ENCODE measurements at places on chromosomes 16 and 17.

DNA sequence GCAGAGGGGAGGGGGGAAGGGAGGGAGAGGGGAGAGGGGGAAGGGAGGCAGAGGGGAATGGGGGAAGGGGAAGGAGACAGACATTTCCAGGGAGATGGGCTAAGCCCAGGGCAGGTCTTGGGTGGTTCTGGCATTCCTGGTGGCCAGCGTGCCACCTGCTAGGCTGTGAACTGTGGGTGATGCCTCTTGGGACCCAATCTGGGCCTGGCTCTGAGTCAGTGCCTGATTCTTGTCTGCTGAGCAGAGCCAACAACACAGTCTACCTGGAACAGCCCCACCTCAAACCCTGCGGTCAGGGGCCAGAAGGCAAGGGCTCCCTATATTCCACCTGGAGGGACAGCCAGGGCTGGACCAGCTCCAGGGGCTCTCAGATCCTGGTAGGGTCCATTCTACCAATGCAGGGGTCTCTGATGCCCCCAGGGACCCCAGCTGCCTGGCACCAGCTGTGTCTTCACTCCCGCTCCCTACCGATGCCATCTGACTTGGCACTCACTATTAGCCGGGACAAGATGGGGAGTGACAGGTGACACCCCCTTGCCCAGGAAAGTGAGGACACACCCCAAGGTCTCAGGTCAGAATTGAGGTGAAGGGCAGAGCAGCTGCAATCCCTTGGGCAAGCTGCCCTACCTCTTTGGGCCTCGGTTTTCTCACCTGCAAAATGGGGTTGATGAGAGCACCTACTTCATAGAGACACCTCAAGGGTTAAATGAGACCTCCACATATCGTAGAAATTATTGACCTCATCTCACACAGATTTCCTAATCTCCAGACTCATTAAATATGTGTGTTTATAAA is 87.2 kb downstream of the LITAF start:
- DNase-seq, result no peak

DNA sequence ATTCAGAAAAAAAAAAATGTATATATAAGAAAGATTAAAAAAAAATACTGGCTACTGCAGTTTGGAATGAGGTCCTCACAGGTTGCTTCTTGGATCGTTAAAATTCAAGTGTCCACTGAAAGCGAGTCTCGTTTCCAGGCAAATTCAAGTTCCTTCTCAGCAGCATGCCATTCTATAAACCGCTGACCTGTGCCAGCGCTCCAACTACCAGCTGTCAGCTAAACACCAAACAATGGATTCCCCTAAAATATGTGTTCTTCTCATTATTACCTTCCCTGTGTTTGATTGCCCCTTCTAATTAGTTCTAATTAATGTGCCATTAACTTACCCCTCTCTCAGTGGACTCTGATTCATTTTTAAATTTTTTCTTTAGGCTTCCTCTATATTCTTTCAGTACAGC is 92.4 kb downstream of the DNAH9 start:
- no peak for DNase-seq

DNA sequence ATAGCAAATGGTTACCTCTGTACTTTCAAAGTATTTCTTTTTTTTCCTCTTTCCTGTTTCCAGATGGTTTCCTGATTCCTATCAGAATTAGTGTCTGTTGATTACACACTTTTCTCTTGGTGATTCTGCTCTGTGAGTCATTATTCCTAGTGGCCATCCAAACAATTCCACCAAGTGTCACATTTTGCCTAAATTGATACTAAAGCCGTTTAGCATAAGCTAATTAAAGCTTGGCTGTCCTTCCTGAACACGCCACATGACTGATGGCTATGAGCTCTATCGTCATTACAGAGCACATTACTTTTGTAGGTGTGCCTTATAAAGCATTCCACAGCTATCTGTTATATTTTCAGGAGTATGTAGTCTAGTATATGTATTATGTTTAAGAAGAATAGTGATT is 671.2 kb downstream of the CDH8 start:
- DNase-seq, result no peak

- DNase-seq, result no peak
Measured at GRCh38 chr16:27199736-27200135, 3.6 kb upstream of the KDM8 start.

- DNase-seq, result no peak
Measured at GRCh38 chr17:69067274-69068047, 6.7 kb upstream of the ABCA9 start.

DNA sequence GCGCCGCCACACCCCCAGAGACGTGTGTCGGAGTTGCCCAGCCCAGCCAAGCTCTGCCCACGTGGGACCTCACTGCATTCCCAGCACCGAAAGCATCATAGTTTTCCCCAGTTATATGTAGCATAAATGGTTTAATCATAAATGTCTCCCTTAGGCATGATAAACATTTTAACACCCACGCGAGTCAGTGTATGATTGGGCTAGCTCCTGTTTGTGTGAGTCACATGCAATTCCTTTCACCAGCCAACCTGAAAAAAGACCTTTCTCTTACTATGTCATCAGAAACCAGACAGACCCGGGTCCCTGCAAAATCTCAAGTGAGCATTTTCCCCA is 9.2 kb downstream of the TAF1C start:
- DNase-seq, result no peak

DNA sequence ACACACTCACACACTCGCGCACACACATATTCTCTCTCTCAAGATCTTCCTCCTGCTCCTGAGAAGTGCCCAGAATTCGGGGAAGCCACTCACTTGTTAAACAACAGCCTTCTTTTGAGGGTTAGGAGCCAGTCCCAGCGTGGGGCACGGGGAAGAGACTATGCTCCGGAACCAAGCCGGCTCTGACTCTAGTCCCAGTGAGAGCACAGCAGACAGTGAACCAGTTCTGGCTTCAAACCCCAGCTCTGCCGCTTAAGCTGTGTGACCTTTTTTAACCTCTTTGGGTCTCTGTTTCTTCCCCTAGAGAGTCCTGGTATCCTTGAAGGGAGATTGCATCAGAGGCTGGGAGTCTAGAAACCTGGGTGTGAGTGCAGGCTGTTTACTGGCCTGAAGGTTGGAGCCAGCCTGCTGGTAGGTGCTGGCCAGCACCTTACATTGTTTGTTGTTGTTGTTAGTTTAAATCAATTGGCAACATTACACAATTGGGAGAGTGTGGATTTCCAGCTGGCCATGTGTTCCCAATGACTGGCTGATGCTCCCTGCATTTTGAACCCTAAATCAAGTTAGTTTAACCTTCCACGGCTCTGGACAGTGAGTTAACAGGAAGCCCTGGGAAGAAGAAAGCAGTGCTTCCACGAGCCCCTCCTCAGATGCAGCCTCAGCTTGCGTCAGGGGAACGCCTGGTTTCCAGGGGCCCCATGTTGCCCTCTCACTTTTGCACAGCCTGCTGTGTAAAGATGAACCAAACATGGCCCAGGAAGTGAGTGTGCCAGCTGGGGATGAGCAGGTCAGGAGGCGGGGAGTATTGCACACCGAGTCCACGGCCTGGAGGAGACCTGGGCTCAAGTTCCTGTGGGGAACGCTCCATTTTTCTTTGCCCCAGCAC is 71.5 kb downstream of the GAS7 start:
- no peak for DNase-seq

DNA sequence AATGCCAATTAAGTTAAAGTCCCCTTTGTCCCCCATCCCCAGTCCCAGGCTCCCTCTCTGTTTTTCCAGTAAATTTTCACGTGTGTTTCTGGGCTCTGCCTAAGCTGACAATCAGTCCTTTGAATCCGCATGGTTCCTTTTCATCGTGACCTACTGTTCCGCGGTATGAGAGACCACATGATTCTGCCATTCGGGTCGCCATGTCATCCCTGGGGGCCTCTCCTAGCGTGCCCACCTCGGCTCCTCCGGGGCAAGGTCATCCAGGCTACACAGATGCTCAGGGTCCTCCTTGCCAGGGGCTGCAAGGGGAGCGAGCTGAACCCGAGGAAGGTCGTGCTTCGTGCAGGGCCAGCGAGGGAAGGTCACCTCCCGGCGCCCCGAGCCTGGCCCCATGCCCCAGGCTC is 157.6 kb downstream of the RAB11FIP4 start:
- peak; percentile 43 for DNase-seq

DNA sequence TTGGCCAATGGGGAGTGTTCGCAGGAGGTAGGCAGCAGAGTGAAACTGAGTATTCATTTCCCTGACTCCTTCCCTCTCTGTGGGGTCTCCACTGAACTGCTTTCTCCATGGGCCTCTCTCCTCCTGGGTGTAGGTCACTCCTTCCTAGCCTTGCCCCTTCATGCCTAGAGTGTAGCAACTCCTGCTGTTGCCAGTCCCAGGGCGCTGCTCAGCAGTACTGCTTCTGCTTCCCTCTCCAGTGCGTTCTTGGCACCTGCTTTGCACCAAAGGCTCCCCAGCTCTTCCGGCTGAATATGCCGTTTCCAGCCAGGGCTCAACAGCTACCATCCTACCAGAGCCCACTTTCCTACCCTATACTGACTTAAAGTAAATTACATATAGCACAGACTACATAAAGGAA is 92.2 kb downstream of the MAF start:
- DNase-seq, result no peak

DNA sequence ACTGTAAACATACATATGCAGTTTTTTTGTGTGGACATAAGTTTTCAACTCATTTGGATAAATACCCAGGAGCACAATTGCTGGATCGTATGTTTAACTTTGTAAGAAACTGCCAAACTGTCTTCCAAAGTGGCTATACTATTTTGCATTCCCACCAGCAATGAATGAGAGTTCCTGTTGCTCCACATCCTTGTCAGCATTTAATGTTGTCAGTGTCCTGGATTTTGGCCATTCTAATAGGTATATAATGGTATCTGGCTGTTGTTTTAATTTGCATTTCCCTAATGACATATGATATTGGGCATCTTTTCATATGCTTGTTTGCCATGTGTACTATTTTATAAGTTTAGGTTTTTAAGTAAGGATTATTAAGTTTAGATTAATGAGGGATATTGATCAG is 14.1 kb downstream of the TANGO6 start:
- DNase-seq, result no peak

- DNase-seq, result no peak
Measured at GRCh38 chr16:27312580-27313421, 973 bp upstream of the IL4R start.

GRCh38 chr17:64063766-64064224 is 43.4 kb upstream of the ICAM2 start:
- DNase-seq, result peak; percentile 56

DNA sequence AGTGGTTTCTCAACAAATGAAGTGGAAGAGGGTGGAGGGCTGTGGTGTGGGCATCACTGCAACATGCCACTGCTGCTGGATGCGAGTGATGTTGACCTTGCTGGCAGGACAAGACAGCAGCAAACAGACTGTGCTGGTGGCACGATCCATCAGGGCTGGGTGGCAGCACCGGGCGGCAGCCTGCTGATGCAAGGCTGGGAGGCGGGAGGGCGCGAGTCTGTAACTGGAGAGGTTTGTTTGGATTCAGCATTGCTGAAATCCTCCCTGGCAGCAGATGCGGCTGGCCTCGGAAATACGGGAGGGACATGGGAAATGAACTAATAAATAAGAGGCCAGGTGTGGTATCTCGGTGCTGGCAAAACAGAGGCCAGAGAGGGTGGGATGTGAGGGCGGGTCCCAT is 224.2 kb downstream of the ENGASE start:
- DNase-seq, result no peak

DNA sequence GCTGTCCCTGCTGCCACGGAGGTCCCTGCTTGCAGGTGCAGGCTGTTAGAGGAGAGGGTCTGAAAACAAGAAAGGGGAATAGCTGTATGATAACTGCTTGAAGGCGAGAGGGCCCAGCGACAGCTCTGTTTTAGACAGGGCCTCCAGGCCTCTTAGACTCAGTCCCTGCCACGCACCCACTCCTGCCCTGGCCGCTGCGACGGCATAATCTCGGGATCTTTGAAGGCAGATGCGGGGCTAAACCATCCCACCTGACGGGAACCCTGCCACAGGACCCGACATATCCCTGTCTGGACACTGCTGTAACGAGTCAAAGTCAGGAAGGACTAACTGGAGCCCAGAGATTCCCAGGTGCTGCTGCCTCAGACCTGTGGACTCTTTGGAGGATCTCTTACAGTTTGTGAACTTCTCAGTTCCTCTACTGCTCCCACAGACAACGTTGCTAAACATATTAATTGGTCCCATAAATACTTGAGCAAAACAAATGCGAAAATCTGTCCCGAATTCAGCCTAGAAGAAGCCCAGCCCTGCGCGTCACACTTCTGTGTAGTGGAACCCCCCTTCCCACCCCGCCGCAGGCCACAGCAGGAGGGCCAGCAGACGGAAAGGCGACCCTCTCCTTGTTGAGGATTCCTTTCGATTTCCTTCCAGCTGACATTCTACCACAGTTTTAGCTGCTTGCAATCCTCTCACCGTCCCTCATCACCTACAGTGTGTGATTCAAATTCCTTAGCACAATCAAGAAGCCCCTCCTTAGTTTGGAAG is 998 bp upstream of the TMEM11 start:
- DNase-seq, result no peak

- no peak for DNase-seq
Measured at GRCh38 chr17:36509272-36509985, 22.9 kb downstream of the ZNHIT3 start.

DNA sequence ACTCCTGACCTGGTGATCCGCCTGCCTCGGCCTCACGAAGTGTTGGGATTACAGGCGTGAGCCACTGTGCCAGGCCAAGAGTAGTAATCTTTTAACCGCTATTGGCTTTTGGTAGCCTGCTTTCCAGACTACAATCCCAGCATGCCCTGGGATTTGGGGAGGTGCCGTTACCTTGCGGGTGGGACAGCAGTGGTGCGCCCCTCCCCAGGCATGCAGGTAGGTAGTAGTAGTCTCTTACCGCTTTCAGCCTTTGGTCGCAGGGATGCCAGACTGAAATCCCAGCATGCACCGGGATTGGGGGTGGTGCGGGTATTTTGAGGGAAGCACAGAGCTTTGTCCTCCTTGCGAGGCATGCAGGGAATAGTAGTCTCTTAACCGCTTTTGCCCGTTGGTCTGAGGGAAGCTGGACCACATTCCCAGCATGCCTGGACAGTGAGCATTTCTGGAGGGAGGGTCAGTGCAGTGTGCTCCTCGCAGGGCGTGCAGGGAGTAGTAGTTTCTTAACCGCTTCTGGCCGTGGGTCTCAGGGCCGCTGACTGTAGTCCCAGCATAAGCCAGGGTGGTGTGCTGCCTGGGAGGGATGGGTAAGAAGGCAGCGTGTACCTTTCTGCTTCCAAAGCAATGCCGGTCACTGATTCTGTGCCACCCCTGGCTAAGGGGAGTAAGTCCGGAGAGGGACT is 1686.8 kb downstream of the TP53TG3F start:
- no peak for DNase-seq

GRCh38 chr16:64481497-64481896 is 640.4 kb downstream of the CDH11 start:
- no peak for DNase-seq

DNA sequence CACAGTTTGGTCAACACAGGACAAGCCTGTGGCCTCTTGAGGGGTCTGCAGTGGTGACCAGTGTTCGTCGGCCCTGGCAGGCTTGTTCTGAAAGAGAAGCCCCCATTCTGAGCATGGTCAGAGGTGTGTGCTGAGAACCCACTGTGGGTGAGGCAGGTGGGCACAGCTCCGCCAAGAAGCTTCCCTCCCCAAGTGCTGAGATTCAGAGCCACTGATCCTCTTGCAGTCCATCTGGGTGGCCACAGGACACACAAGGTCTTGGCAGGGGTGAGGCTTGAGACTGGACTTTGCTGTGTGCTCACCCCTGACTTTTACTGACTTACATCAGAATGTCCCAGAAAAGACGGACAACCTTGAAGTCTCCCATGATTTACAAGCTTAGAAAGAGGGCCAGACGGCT is 18.7 kb downstream of the MPRIP start:
- DNase-seq, result no peak

- no peak for DNase-seq
Measured at GRCh38 chr17:60573236-60574051, 26.5 kb upstream of the PPM1D start.

GRCh38 chr17:31754239-31754945 is 104.7 kb downstream of the COPRS start:
- no peak for DNase-seq

- DNase-seq, result no peak
Measured at GRCh38 chr17:83091257-83092141, 12.1 kb downstream of the METRNL start.
